ENCODE measurements at places on chromosomes 1 and 21.

DNA sequence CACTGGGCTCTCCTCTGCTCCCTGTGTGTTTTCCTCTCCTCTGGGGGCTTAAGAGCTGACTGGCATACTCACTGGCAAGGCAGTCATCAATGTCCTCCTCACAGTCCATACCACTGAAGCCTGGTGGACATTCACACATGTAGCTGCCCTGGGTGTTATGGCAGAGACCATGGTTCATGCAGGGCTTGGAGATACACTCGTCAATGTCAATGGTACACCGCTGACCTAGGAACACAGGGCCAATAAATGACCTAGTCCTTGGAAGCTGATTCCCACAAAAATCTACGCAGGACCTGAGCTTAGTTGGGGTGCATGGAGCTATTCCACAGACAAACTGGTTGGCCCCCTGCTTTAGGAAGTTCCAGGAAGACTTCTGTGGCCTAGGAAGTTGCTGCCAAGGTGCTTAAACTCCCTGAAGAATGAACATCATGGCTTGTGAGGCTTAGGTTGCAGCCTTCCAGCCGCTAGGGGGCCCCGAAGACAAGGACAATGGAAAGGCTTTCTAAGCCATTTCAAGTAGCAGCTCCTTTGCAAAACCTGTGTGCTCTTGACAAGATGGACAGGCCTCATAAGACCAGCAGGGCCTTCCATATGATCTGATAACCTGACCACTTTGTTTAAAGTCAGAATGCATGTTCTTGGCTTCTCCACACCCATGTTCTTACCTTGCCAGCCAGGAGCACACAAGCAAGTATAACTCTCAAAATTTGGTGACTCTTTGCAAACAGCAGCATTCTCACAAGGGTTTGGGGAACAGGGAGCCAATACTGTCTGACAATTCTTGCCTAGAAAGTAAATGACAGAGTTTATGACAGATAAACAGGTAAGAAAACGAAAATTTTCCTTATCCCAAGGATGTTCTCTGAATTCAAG, 52.3 kb upstream of the ADAM30 start:
- peak; percentile 66 for DNase-seq

DNA sequence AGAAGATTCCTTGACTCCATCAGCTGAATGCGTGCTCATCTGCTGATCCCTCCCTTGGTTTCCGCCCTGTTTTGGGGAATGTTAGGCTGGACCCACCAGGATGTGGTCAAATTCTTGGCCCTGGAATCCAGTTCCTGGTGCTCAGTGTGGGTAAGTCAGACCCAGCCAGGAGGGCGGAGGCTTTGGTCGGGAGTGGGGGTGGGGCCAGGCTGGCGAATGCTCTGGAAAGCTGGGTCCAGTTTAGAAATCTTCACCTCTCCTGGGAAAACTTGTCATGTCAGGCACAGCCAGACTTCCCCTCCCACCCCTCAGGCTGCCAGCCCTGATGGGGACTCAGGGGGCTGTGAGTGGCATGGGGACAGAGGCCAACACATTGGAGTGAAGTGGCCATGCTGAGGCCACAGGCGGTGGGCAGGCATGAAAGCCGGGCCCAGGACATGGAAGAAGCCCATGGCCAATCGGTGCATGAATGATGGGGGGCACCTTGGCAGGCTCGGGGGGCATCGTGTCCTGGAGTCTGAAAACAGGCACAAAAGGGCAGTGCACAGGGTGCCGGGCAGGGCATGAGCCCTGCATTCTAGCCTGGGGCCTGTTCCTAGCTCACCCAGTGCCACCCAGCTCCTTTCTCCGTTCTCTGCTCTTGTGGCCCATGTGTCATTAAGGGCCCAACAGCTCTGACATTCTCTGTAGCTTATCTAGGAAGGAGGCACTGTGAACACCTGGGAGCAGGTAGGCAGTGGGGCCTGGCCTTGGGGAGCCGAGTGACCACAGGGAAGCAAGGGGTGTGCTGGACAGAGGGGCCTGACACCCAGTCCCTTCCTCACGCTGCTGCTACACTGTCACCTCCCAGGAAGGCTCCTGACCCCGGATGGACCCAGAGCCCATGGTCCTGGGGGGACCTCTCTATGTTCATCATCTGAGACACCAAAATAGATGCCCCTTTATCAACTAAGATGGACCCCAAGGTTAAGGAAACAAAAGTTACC, 14.6 kb upstream of the PADI1 start:
- no peak for DNase-seq

DNA sequence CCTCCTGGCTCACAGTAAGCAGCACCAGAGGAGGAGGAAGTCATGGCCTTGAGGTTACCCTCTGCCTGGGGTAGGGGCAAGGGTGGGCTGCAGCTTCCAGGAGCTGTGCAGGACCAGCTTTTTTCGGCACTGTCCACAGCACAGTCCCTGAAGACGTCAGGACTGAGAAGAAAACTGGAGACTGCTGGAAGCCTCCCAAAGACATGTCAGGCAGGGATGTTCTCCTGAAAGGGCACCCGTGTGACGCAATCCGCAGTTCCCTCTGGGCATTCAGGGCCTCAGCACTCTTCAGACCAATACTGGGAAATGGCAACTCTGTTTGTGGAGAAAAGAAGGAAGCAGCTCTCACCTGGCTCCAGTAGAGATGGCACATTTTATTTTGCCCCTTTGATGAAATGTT, 64.8 kb upstream of the TENT5C start:
- DNase-seq, result no peak

GRCh38 chr21:21156957-21157356, 158.7 kb downstream of the NCAM2 start:
- DNase-seq, result no peak

DNA sequence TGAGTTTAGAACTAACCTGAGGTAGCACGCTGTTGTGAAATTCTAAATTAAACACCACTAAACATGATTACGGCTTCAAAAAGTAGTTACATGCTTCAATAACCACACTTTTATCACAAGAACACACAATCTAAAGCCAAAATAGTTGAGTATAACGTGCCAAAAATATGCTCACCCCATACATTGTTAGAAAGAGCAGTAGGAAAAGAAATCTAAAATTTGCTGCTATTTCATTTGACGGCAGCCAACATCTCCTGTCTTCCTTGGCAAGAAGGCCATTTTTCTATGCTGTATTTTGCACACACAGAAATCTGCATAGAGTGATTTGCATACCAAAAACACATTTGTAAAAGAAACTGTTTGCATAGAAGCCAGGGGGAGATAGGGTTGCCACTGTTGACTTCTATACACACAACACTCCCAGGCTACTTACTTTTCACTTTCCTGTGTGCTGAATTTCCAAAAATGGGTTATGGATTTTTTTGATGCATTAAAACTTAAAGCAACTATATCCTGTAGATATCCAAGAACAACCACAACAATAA, 42.9 kb upstream of the DMRTB1 start:
- no peak for DNase-seq

GRCh38 chr21:27192281-27192949, 225.5 kb upstream of the ADAMTS5 start:
- DNase-seq, result no peak

DNA sequence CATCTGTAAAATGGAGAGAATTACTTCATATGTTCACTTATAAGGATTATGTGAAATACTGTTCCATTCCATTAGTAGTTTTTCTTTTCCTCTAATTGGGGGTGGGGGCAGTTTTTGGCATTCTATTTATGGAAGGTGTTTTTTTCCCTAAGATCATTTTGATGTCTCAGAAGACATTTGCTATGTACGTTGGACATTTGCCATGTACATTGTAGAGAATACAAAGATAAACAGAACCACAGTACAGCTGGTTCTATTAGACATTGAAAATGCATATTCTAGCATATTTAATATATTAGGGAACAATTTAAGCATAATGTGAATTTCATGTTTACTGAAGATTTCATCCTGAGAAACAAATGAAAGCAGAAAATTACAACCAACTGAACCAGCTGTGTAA, 98.5 kb downstream of the PTBP2 start:
- DNase-seq, result no peak

DNA sequence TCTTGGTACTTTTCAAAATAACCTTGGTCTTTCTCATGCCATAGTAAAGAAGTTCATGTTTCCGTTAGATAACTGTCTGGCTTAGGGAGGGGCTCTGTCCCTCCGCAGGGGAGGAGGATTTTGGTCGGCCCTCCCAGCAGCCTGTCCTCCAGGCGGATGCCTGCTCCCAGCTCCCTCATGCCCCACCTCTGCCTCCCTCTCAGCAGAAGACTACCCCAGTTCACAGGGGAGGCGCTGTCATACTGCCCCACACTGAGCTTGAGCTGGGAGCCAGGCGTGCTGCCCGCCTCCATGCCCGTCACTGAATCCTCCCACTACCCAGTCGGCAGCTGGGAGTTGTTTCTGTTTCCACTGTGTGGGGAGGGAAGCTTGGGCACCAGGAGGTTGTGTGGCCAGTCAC, 127.3 kb downstream of the CAMTA1 start:
- no peak for DNase-seq

DNA sequence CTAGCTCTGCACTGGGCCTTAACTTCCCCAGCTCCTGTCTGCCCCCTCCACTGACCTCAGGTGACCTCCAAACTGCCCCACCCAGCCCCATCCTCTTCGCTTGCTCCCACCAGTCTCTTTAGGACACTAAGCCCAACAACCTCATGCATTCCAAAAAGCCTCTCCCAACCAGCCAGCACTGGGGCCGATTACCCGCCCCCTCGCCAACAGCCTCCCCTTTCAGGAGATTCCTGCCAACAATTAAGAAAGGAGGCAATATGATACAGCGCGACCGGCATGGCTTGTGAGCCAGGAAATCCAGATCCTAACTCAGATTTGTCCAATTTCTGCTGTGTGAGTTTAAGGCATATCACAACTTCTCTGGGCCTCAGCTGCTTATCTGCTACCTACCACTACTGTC, 14.7 kb downstream of the KANK4 start:
- DNase-seq, result no peak

- DNase-seq, result no peak
Measured at GRCh38 chr21:25557180-25557579, 50.1 kb downstream of the MRPL39 start.

GRCh38 chr1:7447736-7448135, 323.4 kb upstream of the VAMP3 start:
- DNase-seq, result no peak

DNA sequence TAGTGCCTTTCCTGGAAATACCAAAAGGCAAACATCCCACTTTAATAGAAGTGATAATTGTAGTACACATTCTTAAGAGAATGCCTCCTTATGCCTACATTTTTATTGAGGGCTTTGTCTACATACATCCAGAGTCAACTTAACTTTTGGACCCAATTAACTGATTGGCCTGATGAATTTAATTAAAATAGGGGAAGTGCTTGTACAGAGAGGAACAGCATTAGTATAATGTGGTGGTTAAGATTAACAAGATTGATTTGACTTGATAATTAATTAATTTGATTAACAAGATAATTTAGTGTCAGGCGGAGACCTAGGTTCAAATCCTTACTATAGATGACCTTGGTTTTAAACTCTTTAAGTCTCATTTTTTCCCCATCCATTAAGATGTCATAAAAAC, 111.4 kb downstream of the NFIA start:
- DNase-seq, result no peak

DNA sequence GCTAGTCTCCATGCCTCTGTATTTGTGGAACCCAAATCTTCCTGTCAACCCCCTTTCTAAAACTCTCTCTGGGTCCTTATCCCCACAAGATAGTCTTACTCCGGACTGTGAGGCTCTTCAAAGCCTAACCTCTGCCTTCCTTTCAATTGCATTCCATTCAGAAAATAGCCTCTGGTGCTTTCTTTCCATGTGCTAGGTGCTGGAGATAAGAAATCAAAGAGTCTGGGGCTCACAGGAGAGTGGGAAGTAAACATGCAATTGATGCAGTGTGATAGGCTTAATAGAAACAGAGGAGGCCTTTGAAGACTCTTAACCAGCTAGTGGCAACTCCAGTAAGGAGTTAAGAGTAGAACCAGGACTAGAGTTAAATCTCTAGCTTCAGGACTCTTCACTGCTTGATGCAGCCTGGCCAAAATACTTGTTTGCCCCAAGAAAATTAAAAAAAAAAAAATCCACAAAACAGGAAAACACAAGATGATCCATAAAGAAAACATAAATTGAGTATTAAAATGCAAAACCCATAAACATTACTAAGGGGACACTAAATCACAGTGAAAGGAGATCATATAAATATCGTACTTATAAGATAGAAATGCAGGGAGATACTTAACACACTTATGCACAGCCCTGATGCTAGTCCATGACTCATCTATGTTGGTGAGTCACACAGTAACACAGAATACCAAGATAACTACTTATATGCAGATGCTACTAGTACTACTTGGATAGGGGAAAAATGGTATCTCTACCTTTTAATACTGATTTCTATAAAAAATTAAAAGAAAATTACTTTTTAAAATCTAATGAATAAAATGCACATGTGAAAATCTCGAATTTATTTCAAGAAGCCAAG, 341.5 kb downstream of the KCNH1 start:
- DNase-seq, result no peak

- DNase-seq, result peak; percentile 13
Measured at GRCh38 chr1:212070720-212071302, 35.3 kb downstream of the DTL start.

DNA sequence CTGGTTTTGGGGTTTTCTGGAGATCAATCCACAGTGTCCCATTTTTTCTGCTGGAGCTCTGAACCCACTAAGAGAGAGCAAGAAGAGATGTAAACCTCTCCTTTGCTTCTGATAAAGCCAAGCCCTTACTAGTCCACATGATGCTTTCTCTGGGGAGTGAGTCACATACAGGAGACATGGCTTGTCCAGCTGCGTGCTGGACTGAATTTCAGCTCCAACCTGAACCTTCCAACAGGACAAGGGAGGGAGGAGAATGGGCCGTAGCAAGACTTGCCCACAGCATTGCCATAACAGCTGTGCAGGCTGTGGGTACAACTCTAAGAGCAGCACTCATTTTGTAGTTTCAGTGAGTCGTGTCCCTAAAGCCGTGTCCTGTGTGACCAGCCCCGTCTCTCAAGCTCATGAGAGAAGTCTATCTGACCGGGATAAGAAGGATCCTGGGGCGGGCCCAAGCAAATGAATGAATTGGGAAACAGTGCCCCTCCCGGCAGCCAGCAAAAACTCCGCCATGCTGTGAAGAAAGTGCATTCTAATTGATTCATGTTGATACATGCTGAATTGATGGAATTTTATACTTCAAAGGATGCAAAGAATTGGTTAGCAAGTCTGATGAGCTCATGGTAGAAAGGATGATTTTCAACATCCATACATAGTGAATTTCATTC, 195.2 kb downstream of the GABPA start:
- DNase-seq, result no peak

GRCh38 chr1:147156642-147157041, 15.6 kb downstream of the PRKAB2 start:
- DNase-seq, result no peak

All from GDM1 (cell line).